Bone marrow (tissue), 2 donors: ENCODE measurements at places on chromosomes 11 and 22.

- DNase-seq, result no peak
Measured at GRCh38 chr11:66242095-66242765, 26.2 kb upstream of the RAB1B start.

GRCh38 chr11:19834771-19835170 lies 122.1 kb downstream of the NAV2 start:
- no peak for DNase-seq

DNA sequence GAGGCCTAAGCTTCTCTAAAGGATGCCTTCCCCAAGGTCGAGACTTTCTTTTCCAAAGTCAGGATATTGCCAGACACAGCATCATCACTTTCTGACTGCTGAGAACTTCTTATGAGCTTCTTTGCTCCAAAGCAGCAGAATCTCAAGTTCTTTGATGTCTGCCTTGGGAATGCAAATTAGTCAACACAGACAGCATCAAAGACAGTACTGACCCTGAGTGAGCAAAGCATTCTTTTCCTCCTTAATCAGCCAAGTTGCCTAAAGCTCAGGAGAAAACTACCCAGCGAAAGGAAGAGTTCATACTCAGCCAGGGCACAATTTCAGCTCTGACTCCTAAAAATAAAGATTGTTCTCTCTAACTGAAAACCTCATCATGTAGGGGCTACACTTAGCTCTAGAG lies 98.0 kb downstream of the SLC36A4 start:
- no peak for DNase-seq

DNA sequence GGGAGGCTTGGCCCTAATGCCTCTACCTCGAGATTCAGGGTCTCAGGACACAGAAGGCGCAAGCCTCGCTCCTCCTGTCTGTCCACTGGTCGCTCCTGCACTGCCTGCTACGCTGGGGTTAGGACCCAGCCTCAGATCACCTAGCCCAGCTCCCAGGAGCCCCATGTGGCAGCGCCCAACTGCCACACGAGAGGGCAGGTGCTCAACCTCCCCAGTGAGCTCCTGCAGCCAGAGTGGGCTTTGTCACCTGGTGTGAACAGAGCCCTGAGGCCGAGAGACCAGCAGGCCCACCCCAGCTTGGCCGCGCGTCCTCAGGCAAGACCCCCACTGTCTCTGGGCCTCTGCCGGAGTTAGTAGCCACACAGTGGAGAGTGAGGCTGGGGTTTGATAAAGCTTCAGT lies 21.7 kb upstream of the PPARA start:
- no peak for DNase-seq

- DNase-seq, result no peak
Measured at GRCh38 chr22:44438056-44438455, 60.0 kb downstream of the RTL6 start.

DNA sequence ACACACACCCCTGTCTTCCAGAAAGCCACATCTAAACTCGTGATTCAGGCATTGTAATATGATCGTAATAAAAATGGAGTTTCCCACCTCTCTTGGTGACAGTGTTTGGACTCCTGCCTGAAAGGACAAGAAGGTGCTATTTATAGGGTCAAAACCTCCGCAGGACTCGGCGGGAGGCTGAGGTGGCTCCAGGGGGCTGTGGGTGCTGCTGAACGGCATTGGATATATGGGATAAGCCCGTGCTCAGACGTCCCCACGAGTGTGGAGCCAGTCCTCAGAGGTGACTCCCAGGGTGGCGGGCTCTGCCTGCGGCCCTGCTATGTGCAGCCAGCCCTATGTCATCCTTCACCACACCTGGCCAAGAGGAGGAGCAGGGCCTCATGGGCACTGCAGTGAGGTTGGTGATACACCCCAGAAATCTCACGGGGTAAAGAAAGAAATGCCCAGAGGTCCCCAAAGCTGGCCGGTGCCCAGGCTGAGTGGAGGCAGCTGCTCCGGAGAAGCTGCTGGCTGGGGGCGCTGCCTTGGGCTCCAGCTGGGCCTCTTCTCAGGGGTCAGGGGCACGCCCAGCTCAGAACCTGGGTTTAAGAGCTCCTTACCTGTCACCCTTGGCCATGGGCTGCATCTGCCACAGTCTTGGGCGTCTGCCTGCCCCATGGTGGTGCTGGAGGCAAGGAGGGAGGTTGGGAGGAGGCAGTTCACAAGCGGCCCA lies 5.1 kb upstream of the OSBPL5 start:
- DNase-seq, result no peak

GRCh38 chr11:36452961-36453360 lies 57.1 kb downstream of the TRAF6 start:
- no peak for DNase-seq

DNA sequence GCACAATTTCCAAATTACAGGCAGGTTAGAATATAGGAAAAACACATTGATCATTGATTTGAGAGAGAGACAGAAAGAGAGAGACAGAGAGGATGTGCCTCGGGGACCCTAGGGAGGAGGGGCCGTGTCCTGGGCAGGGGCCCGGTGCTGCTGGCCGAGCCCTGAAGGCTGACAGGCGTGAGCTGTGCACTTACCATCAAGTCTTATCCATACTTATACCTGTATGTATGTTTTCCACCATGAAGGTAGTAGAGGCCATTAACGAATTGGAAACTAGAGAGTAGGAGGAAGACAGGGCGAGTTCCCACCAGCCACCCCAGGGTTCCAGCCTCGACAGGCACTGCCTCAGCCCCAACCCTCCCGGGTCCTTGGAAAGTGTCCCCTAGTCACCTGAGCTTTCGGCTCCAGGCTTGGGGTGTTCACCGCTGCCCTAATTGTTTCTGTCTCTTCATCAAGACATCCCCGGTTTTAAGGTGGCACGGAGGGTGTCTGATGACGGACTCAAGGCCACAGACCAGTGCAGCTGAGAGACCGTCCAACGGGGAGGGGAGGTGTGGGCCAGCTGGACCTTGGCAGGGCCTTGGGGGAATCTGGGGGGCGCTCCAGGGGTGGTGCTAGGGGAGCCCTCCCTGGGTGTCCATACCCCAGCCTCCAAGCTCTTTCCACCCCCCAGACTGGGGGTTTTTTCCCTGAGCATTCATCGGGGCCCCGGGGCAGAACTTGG lies 431.3 kb downstream of the TBC1D22A start:
- DNase-seq, result no peak

GRCh38 chr11:115333949-115334348 lies 170.3 kb downstream of the CADM1 start:
- no peak for DNase-seq

GRCh38 chr11:4195909-4196308 lies 101.3 kb downstream of the RRM1 start:
- no peak for DNase-seq

DNA sequence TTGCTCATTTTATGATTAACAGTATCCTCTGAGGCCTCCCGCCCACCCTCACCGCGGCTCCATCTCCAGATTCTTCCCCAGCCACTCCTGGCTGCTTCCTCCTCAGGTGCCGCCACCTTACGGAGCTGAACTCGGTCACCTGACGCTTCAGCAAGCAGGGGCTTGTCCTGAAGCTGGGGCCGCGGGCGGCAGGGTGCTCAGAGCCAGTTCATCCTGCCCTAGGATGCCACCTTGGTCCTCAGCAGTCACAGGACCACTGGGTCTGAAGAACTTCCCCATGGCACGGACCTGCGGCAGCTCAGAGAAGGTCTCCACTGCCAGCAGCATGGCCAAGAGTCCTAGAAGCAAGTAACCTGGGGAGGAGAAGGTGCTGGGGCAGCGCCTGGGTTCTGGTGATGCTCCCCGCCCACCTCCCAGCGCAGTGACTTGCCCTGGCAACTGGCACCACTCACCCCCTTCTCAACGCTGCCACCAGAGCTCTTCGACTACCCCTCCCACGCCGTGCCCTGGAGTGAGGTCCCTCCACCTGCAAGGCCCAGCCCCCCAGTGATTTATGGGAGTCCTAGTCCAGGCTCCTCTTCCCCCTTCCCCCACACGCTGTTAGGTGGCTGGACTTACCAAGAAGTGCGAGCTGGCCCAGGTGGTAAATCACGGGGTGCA lies 2.6 kb downstream of the KCNK7 start:
- no peak for DNase-seq

GRCh38 chr11:22194306-22194705 lies 1.4 kb downstream of the ANO5 start:
- DNase-seq, result no peak

DNA sequence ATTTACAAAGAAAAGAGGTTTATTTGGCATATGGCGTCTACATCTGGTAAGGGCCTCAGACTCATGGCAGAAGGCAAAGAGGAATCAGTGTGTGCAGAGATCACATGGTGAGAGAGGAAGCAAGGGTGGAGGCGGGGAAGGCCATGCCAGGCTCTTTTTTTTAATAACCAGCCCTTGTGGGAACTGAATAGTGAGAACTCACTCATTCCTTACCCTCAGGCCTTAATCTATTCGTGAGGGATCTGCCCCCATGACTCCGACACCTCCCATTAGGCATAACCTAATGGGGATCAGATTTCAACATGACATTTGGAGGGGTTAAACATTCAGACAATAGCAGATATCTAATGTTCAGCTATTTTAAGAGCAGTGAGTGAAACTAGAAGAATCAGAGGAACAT lies 55.7 kb downstream of the ATM start:
- DNase-seq, result no peak

DNA sequence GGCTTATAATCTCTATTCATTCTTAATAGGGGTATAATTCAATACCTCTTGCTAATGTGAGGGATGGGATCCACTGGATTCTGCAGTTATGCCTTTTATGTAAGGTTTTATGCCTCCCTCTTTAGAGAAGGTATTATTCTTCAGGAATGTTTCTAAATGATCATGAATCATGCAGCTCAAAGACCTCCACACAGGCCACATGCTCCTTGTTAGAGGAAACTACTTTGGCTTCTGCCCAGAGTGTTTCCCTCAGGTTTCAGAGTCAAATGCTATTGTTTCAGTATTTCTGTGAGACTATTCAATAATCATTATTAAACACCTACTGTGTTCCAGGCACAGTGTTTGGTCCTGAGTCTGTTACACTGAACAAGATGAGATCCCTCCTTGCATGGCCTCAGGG lies 115.9 kb downstream of the RAB38 start:
- DNase-seq, result no peak

DNA sequence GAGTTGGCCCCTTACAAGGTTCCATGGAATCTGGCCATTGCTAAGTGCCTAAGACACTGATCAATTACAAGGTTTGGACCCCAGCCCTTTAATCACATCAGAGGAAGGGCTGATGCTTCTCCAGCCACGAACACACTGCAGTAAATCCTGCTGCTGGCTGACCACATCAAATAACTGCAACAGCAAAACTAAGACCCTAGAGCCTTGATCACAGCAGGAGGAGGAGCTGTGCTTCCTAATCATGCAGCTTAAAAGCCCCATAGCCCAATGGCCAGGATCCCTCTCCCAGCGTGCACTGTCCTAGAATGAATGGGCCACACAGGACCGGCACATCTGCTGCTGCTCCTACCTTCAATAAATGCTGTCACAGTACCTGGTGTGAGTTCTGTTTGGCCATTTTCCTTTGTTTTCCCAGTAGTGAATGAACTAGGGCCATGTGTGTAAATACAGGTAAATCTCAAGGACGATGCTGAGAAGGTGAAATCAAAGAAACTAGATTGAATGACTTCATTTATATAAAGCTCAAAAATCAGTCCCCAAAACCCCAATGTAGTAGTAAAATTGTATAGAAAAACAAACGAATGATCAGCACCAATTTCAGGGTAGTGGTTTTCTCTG lies 12.7 kb downstream of the ZP1 start:
- no peak for DNase-seq
